ENCODE measurements at places on chromosomes 12 and 14. TPM values are rescaled to one million over a fixed set of nuclear protein-coding genes. Genes with fewer than 3 reads are reported as not detected.

GRCh38 chr12:123389560-123390351 lies 5.8 kb downstream of the KMT5A start:
- DNase-seq: peak; percentile 11

GRCh38 chr12:91513313-91513712 lies 330.7 kb upstream of the DCN start:
- DNase-seq: no peak

Gene EML1
- 94.7 TPM for total RNA-seq

DNA sequence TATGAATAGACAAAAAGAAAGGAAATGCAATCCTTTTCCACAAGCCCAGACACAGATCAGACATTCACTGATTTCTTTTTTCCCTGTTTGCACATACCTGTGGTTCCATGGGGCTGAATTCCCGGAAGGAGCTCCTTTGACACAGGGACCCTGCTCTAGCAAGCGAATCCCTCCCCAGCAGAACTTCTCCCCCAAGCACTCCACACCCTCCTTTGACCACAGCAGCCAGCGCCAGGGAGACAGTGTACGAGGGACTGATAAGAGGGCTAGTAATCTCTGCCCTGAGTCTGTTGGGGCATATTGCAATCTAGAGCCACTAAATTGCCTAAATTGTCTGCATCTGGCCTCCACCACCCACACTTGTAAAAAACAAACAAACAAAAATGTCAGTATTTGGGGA lies 83.4 kb upstream of the NTF3 start:
- DNase-seq: no peak

DNA sequence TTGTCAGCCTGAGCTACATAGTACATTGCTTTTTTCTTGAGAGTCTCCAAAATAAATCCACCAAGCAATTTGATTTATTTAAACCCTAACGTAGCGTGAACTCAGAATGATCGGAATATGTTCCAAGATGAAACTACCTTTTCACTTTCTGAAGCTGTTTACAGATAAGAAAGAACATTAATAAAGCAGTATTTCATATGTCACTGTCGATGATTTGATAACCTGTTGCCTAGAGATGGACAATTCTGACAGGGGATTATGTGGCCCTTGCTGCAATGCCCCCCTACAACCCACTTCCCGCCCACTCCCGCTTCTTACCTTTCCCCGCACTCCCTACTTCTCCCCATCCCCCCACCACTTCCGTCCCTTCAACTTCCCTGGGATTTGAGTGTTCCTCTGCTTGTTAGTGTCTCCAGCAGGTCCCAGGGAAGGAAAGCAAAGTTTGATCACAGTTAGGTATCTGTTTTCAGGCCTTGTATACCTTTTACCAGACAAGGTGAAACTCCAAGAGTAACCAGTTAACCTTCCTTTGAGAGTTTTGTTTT lies 229.2 kb upstream of the HMGA2 start:
- DNase-seq: no peak

Gene POTEG
- total RNA-seq: not detected

DNA sequence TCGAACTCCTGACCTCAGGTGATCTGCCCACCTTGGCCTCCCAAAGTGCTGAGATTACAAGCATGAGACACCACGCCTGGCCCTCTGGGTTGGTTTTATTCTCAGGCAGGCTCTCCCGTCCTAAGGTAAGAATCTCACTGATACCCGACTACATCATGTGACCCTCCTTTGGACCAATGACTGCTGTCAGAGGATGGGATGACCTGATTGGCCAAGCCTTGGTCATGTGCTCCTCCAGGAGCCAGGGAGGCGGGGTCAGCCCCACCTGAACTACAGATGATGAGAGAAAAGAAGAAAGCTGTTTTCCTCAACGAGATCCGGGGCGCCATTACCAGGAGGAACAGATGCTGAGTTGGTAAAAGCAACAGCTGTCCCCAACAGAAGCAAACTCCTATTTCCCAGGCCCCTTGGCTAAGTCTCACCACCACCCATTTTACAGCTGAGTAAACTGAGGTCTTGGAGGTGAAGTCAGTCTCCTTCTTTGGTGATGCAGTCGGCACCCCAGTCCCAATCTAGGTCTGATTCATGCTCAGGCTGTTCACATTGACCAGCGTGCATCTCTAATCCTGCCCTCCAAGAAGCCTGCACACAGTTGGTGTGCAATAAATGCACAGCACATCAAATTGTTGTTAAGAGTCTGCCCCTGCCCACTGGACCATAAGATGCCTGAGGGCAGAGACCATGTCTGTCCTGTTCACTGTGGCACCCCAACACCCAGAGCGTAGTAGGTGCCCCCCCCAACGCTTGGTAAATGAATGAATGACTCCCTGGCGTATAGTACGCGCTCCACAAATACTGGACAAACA lies 118.8 kb downstream of the SCARB1 start:
- no peak for DNase-seq

DNA sequence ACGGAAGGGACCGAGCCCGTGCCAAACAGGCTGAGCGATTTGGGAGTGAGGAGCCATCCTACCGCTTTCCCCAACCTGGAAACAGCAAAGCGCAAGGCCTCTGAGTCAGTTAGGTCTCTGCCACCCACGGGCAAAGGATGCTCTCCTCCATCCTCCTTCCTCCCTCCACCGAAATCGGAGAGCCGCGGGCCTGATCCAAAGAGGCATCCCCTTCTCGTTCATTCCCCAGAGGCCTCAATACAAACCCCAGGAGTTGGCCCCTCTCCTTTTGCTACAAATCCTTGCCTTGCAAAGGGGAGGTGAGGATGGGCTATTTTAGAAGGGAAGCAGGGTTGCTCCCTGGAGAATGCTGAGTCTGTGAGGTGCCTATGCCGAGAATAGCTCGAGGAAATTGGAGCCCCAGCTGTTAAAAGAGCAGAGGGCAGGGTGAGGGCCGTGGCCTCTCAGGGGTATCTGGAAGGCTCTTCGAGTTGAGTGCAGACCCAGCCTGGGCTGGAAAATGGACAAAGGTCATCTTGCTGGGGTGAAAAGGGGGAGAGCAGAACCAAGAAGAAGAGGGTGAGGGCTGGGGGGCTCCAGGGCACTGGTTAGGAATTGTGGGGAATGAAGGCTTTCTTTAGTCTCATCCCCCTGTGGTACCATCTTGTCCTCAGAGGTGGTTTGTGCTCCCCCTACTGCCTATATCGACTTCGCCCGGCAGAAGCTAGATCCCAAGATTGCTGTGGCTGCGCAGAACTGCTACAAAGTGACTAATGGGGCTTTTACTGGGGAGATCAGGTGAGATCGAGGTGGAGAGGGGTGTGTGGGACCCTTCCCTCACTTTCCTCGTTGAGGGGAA lies 1.1 kb downstream of the TPI1 start:
- DNase-seq: no peak

GRCh38 chr14:59356312-59356711 lies 108.9 kb downstream of the GPR135 start:
- DNase-seq: no peak

Gene A2ML1
- not detected for total RNA-seq

Gene SLC2A14
- not detected for total RNA-seq

Gene TAS2R8
- not detected for total RNA-seq

Gene C1S
- 35.0 TPM for total RNA-seq

Gene ARHGDIB
- total RNA-seq: 50.8 TPM

GRCh38 chr14:32607399-32607798 lies 278.3 kb downstream of the AKAP6 start:
- no peak for DNase-seq

DNA sequence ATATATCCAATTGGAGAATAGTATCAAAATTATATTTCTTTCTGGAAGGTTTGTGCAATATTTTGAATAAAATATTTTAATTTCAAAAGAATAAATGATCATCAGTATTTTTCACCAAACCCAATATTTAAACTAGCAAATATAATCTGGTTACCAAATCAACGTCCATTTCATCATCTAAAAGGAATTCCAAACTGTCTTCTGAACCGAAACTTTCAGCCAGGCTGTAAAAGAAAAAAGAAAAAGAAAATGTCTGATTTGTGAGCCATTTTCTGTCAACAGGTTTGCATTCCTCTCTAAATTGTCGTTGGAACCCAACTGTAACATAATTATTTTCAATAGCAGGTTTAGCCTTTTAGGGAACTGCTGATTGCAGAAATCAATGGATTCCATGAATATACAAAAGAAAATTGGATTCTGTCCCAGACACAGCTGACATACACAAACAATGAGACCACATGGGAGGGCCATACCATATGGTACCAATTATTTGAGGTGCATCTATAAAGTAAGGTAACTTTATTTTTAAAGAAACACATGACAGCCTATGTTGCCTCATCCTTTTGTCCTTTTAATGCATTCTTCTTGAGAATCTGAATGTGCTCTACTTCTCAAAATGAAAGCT lies 22.7 kb downstream of the SNRPF start:
- no peak for DNase-seq

DNA sequence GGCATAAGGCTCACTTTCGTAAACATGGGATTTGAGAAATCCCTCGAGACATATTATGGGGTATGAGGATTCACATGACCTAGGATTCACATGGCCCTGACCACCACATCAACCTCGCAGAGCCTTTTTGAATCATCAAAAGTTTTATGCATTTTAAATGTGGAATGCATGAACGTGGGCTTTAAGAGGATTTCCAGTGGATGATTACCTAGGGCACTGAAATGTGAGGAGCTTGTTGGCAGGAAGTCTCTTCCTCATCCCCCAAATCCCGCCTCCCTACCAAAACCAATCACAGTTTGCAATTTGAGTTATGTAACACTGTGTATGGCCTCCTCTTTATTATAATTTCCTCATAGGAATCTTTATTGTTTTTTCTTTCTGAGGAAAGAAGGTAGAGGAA lies 659.6 kb upstream of the TBX3 start:
- DNase-seq: no peak

DNA sequence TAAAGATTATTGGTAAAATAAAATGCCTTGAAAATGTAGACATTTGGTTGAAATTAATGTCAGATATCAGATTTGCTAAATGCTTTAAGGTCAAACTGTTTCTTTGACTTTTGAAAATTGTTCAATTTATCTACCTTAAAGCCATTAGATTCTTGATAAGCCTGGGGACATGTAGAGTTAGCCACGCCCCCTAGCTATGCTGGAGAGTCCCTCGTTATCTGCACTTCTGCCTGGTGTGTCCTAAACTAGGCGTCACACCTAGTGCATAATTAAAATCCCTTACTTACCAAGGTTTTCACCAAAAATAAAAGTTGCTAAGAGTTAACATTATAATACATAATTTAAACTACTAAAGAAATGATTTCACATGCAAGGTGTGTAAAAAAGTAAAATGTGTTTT lies 79.5 kb downstream of the EGLN3 start:
- no peak for DNase-seq

- no peak for DNase-seq
These were observed 30.6 kb upstream of the LIN7A start for GRCh38 chr12:80968326-80968725.

Gene ESRRB
- 0.03 TPM for total RNA-seq

DNA sequence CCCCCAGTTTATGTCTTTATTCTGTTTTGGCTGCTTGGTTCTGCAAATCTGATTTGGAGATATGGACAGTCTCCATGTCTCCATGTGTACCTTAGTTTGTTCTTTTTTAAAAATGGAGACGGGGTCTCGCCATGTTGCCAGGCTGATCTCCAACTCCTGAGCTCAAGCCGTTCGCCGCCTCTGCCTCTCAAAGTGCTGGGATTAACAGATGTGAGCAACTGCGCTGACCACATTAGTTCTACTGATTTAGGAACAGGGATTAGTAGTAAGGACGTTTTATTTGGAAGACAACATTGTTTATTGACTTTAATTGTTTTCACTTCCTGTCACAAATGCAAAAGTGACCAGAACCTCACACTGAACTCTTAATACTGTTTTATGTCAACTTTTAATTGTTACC lies 14.7 kb downstream of the AEBP2 start:
- no peak for DNase-seq

Gene EFS
- not detected for total RNA-seq

- DNase-seq: no peak
These were observed 831 bp upstream of the RPS6KA5 start for GRCh38 chr14:91061056-91061887.

DNA sequence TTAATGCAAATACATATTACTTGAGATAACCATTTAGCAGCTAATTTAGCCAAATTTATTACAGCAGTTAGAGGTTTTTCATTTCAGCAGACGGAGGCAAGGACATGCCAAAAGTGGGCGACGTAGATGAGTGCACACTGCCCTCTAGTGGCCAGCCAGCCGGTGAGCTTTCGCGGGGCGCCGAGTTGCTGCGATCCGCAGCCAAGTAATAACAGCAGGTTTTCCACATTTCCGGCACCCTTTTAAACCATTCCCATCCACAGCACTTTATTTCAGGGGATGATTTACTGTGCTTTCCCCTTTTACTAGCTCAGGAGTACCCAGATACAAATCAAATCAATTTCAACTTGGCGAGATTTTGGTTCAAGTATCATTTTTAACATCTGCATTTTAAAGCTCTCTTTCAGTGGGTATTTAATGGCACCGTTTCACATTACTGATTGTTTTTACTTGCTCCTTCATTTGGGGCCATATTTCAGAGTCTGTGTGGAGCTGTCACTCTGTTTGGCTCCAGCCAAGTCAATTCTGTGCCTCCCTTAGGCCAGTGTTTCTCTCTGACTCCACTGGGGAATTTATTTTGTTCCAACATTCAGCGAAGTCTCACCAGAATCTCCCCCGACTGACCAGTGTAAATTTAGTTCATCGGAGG lies 158.0 kb downstream of the EGLN3 start:
- DNase-seq: peak; percentile 52

DNA sequence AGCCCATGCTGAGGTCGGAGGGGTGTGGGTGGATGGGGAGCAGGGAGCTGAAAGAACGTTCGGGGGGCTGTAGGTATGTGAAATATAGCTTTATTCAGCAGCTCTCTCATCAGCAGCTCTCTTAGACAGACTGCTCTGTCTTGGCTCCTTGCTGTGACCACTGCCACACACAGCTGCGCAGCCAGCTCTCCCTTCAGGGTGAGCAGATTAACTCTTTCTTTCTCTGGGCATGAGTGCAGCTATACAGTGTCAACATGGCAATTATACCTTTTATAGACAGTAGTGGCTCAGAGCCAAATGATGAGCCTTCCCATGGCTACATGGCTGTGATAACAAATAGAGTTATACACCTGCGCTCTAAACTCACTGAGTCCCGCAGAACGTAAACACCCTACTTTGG lies 137.7 kb upstream of the NEDD1 start:
- no peak for DNase-seq

DNA sequence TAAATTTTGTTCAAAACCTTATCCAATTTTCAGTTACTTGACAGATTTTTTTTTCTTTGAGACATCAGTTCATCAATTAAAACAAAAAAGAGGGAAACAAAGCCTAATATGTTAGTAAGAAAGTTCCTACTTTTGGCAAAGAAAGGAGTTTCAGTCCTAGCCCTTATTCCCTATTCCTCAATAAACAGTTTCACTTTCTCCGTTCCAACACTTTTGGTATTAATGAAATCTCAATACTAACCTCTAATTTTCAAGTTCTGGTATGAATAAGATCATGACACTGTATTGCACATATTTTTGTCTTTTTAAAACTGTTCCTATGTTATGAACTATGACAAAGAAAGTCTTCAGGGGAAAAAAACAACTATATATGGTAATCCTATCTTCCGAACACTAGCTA lies 48.4 kb downstream of the RPS6KA5 start:
- no peak for DNase-seq

Measured in SJSA1 (cell line).